ENCODE measurements at places on chromosomes 7 and 10. TPM values are rescaled to one million over a fixed set of nuclear protein-coding genes. Genes with fewer than 3 reads are reported as not detected.
A peak's percentile ranks its signal among the peaks of the same experiment; 100 is the strongest.

GRCh38 chr7:37893359-37893758, 23.3 kb downstream of the SFRP4 start:
- no peak overlapping the region for H3K4me3 ChIP-seq
- H3K4me1 ChIP-seq, result no peaks in the 10 kb centered on the region
- no peaks in the 10 kb centered on the region for H3K36me3 ChIP-seq
- no peaks in the 10 kb centered on the region for H3K27me3 ChIP-seq
- no peak for DNase-seq
- H3K27ac ChIP-seq, result no peak overlapping the region

TMEM236 gene
- 0.20 TPM for total RNA-seq

FZD8 gene
- total RNA-seq, result not detected

DNA sequence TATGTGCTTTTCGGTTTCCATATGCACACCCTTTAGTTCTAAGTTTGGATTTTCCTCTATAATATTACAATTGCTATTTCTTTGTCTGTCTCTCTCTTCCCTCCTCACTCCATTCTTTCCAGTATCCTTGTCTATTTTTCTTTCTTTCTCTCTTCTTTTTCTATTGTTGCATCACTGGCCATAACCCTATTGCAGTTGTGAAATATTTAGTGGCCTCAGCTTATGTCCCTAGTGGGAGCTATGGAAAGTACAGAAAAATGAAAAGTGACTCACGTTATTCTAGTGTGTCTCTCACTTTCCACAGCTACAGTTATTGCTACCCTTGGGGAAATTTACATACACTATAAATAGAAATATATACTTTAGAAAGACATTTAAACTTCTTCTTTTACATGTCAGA, 59.1 kb downstream of the CNTNAP2 start:
- H3K4me3 ChIP-seq, result no peak overlapping the region
- no peaks in the 10 kb centered on the region for H3K27me3 ChIP-seq
- H3K36me3 ChIP-seq, result no peaks in the 10 kb centered on the region
- no peak for DNase-seq

TSC22D4 gene
- 79.8 TPM for total RNA-seq

- peaks cover 14% of the 10 kb centered on the region for H3K4me1 ChIP-seq
- H3K4me3 ChIP-seq, result no peak overlapping the region
- peaks cover 17% of the 10 kb centered on the region for H3K27me3 ChIP-seq
- no peak for DNase-seq
- H3K36me3 ChIP-seq, result peaks cover 4% of the 10 kb centered on the region
- no peak overlapping the region for H3K27ac ChIP-seq
Measured at GRCh38 chr7:156947120-156947843, 2.2 kb upstream of the NOM1 start.

MSMB gene
- total RNA-seq, result not detected

- peak overlapping the region; percentile 79 for H3K27ac ChIP-seq
- no peak overlapping the region for H3K4me3 ChIP-seq
- H3K4me1 ChIP-seq, result peaks cover 64% of the 10 kb centered on the region
- peaks cover 33% of the 10 kb centered on the region for H3K36me3 ChIP-seq
- H3K27me3 ChIP-seq, result no peaks in the 10 kb centered on the region
- DNase-seq, result no peak
Measured at GRCh38 chr7:130995252-130996081, 261.5 kb upstream of the KLF14 start.

DNA sequence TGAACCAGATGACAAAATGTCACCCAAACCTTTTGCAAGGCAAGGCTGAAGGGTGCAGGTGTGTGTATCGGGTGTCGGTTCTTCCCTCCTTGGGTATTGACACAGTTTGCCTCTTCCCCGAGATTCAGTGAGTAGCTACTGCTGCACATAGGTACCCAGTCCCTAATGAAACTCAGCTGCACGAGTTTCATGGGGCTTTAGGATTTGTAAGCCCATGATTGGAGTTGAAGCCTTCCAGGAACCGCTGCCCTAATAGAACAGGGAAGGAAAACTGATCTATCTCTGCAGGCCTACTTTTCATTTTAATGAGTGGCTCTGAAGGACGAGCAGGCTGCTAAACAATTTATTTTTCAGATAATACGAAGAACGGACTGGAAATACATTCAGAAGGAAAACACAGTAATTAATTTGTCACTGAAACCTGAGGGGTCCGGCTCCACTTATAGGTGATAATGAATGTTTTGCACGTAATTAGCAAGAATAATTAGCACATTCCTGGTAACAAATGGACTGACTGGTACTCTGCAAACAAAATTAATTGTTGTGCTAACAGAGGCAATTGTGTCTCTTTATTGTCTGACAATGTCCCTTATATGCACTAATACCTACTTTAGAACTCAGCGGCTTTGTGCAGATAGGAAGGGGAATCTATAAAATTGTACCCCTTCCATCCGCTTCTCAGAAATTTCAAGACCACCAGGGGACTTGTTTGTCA, 49.6 kb upstream of the FZD8 start:
- no peaks in the 10 kb centered on the region for H3K36me3 ChIP-seq
- H3K4me3 ChIP-seq, result no peak overlapping the region
- H3K27me3 ChIP-seq, result peaks cover 73% of the 10 kb centered on the region
- no peaks in the 10 kb centered on the region for H3K4me1 ChIP-seq
- no peak overlapping the region for H3K27ac ChIP-seq

DNA sequence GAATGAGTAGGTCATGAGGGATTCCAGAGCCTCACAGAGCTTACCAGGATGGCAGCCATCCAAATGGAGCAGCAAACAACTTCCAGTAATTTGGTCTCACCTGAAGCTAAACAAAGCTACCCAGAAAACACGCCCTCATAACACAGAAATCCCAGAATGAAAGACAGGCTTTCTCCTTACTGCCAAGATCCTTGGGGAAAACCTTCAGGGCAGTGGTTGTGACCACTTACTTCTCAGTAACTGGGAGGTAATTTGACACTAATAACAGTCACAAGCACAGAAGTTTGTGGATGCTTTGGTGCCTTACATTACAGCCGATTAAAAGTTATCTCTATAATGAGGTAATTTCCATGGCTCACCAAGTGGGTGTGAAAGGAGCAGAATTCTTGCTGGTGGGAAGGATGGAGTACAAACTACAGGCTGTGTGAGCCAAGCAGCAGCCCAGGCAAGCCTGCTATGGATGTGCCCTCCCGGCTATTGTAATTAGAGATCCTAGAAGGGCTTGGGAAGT, 10.4 kb downstream of the WDR91 start:
- H3K36me3 ChIP-seq, result no peaks in the 10 kb centered on the region
- H3K4me3 ChIP-seq, result no peak overlapping the region
- H3K4me1 ChIP-seq, result no peaks in the 10 kb centered on the region
- DNase-seq, result no peak
- H3K27ac ChIP-seq, result no peak overlapping the region
- no peaks in the 10 kb centered on the region for H3K27me3 ChIP-seq
